ENCODE measurements at places on chromosomes 5 and 9. TPM values are rescaled to one million over a fixed set of nuclear protein-coding genes. Genes with fewer than 3 reads are reported as not detected.

GRCh38 chr5:138943599-138944173 lies 68.6 kb upstream of the LRRTM2 start:
- DNase-seq = no peak
- H3K27ac ChIP-seq = no peak overlapping the region
- H3K4me1 ChIP-seq = no peaks in the 10 kb centered on the region
- peaks cover 11% of the 10 kb centered on the region for H3K36me3 ChIP-seq
- no peaks in the 10 kb centered on the region for H3K27me3 ChIP-seq

Gene NTMT1
- total RNA-seq = 51.2 TPM

Gene PCDHGB2
- total RNA-seq = 2.2 TPM

DNA sequence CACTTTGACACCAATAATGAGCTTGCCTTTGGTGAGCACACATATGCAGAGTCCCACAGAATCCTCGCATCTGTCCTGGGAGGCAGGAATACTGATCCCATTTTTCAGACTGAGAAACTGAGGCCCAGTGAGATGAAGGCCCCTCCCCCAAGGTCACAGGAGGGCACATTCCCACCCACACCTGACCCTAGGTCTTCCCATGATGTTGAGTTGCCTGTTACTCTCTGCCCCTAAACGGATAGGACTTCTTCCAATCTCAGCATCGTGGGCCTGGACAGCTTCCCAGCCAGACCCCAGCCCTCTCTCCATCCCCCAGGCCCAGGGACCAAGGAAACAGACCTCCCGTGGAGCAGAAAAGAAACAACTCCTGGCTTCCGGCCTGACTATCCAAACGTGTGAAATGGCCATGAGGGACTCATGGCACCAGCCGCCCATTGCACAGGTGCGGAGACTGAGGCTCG lies 877 bp downstream of the SH3GLB2 start:
- no peaks in the 10 kb centered on the region for H3K36me3 ChIP-seq
- peaks cover 33% of the 10 kb centered on the region for H3K4me1 ChIP-seq
- H3K27me3 ChIP-seq = no peaks in the 10 kb centered on the region
- H3K27ac ChIP-seq = peak overlapping the region; percentile 90

GRCh38 chr5:168971100-168971499 lies 329.8 kb downstream of the SLIT3 start:
- H3K36me3 ChIP-seq = no peaks in the 10 kb centered on the region
- H3K27ac ChIP-seq = no peak overlapping the region
- DNase-seq = no peak
- H3K27me3 ChIP-seq = no peaks in the 10 kb centered on the region

- no peaks in the 10 kb centered on the region for H3K27me3 ChIP-seq
- H3K27ac ChIP-seq = no peak overlapping the region
Measured at GRCh38 chr9:134778156-134778555, 102.5 kb upstream of the FCN2 start.

Gene MUSK
- total RNA-seq = 17.7 TPM

DNA sequence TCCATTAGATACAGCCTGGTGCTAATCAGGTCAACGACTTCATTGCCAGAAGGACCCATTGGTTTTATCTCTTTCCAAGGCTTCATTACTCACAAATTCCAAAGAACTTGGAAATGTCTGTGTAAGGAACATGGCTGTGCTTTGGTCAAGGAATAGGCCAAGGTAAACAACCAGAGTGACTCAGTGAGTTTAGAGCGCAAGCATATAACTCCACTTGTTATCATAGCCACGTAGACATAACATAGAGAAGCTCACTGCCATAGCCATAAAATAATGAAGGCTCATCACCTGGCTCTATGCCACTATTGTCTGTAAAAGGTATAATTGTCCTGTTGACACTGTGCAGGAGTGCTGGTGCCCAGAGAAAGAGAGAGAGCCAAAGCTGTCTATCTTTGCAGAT lies 139.3 kb upstream of the PLCXD3 start:
- H3K4me3 ChIP-seq = no peak overlapping the region
- no peaks in the 10 kb centered on the region for H3K27me3 ChIP-seq
- peaks cover 5% of the 10 kb centered on the region for H3K4me1 ChIP-seq
- peak overlapping the region; percentile 40 for H3K27ac ChIP-seq
- DNase-seq = no peak

DNA sequence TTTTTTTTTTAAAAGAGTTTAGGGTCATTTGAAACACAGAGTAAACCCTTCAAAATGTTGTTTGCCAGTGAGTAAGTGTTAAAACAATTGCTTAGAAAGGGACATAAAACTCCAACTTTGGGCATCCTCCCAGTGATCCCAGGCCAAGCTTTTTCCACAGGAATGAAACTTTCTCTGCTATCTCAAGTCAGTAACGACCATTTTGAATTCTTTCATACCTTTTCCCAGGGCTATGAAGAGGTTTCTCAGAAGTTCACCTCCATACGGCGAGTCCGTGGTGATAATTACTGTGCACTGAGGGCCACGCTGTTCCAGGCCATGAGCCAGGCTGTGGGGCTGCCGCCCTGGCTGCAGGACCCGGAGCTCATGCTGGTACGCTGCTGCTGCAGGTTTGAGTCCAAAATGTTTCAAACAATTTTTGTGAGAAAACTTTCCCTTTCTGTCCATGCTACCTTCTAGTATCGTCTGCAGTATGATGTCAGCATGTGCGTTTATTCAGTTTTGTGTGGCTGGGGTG lies 16.8 kb downstream of the OTULIN start:
- DNase-seq = no peak
- peaks cover 38% of the 10 kb centered on the region for H3K4me1 ChIP-seq
- no peak overlapping the region for H3K27ac ChIP-seq

DNA sequence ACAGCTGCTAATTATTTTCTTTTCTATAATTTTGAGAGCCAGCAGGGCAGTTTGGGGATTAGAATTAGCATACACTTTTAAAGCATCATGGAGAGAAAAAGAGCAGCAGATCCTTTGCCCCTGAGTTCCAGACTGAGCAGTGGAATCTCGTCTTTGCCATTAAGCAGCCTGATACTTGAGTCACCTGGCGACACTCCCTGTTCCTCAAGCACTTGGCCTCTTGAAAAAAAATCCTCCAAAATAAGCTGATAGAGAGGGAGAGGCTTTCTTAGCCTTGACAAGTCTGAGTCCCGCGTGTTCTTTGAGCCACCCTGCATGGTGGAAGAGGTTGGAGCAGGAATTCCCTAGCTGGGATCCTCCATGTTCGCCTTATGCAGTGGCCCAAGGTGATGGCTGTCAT lies 398.3 kb downstream of the IRX2 start:
- no peak overlapping the region for H3K4me3 ChIP-seq
- no peaks in the 10 kb centered on the region for H3K27me3 ChIP-seq
- no peaks in the 10 kb centered on the region for H3K4me1 ChIP-seq
- no peak for DNase-seq
- no peak overlapping the region for H3K27ac ChIP-seq

Gene CACNA1B
- total RNA-seq = not detected

Gene EIF4E1B
- total RNA-seq = not detected

DNA sequence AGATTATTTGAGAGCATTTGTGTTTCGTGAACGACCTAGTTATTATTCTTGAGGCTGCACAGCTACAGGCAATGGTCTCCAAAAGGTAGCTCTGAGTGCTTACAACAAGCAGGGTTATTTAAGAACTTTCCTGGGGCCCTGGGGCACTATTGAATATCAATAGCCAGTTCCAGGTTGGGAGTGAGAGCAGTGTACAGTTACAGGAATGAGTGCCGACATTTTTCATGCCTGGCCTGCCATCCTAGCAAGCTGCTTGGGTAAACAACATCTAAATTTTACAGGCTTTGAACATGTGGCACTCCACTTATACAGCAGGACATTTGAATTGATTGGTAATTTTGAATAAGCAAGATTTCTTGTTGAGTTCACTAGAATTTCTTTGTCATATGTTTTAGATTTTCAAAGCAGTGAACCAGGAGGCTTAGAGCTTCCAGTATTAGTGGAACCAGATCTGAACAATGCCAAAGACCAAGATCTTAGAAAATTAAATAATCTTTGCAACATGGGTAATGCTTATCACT lies 171.9 kb upstream of the GDNF start:
- no peak for DNase-seq
- H3K4me3 ChIP-seq = no peak overlapping the region

Gene SETD9
- 7.0 TPM for total RNA-seq

GRCh38 chr9:89984214-89984613 lies 379.4 kb downstream of the GADD45G start:
- H3K4me3 ChIP-seq = no peak overlapping the region
- H3K27ac ChIP-seq = no peak overlapping the region
- DNase-seq = no peak
- H3K27me3 ChIP-seq = no peaks in the 10 kb centered on the region

- H3K36me3 ChIP-seq = no peaks in the 10 kb centered on the region
- no peaks in the 10 kb centered on the region for H3K27me3 ChIP-seq
- H3K27ac ChIP-seq = no peak overlapping the region
- DNase-seq = no peak
- H3K4me3 ChIP-seq = no peak overlapping the region
Measured at GRCh38 chr9:90090997-90091396, 486.2 kb downstream of the GADD45G start.

- no peaks in the 10 kb centered on the region for H3K27me3 ChIP-seq
- no peaks in the 10 kb centered on the region for H3K36me3 ChIP-seq
- no peak for DNase-seq
- H3K4me3 ChIP-seq = no peak overlapping the region
- H3K27ac ChIP-seq = no peak overlapping the region
- H3K4me1 ChIP-seq = no peaks in the 10 kb centered on the region
Measured at GRCh38 chr5:8865686-8866374, 680.0 kb downstream of the SEMA5A start.
